ENCODE measurements at places on chromosomes 2 and 18.

DNA sequence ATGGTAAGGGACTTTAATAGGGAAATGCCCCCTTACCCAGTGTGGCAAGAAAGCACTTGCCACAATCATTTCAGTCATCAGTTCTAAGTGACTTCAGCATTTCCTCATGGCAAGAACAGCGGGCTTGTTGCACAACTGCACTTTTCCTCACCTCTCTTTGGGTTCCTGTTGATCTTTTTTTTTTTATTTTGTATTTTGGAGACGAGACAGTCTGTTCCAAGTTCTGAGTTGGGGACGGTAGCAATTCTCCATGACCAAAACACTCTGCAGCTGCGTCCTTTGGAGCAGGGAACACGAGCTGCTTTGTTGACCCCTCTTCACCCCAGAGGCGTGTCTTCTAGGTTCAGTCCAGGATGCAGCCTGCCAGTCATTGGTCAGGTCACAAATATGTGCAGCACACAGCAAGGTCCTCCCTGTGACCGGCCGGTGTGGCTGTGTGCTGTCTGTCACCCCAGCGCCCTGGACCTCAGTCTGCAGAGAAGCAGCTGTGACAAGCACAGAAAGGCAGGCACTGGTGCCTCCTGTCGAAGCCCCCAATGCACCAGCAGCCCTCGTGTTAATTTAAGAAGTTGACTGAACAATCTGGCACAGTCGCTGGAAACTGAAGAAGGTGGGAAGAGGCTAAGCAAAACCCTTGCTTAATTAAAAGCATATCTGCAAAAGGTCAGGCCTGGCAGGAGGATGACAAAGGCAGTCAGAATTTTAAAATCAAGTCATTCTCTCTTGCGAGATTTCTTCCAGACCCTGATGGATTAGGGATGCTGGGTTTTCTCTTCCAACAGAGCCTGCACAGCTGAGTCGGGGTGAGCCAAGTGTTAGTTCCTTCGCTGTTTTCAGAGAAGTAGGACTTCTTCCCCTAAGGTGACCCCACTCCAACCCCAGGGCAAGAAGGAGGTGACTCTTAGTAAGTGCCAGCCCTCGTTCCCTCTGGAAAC is 96.7 kb upstream of the COPS8 start:
- no peak for DNase-seq

DNA sequence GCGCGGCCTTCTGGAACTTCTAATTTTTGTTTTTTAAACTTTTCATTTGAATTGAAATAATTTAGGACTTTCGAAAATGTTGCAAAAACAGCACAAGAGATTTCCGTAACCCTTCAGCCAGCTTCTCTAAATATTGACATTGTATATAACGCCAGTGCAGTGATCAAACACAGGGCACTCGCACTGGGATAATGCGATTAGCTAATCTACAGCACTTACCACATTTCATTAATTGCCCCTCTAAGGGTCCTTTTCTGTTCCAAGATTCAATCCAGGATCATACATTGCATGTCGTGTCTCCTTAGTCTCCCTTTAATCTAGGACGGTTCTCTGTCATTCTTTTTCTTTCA is 343 bp upstream of the CD302 start:
- no peak for DNase-seq

DNA sequence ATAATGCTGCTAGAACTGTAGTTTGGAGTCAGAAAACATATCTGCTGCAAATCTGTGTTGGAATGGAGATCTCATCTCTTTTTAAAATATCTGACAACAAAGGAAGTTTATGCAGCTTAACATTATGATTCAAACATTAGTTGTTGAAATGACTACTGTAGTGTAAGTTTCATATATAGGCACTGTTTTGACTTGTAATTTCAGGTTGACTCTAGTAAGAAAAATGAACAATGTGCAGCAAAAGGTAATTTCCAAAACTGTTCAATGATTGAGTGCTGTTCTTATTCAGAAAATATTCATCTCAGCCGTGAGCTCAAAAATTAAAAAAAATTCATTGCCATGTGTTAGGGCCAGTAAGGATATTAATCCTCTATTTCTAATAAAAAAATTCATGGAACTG is 48.5 kb downstream of the CCDC138 start:
- DNase-seq, result no peak

DNA sequence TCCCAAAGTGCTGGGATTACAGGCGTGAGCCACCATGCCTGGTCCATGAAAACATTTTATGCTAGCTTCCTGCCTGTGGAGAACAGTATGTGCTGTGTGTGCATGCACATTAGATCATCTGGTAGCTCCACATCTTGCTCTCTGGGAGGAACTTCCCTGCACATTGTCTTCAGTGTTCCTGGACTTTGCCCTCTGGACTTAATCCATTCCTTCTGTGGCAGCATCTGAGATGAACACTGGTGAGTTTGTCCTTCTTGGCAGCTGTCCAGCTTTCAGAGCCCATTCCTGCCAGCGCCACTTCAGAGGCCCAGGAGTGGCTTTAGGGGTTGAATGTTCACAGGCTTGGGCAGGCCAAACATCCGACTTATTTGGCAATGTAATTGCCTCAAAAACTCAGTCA is 65.2 kb downstream of the POU3F3 start:
- no peak for DNase-seq

GRCh38 chr2:189016311-189016861 is 42.2 kb downstream of the COL3A1 start:
- no peak for DNase-seq

GRCh38 chr18:57083485-57083884 is 63.4 kb upstream of the BOD1L2 start:
- DNase-seq, result no peak

GRCh38 chr2:20755132-20755800 is 67.6 kb downstream of the LDAH start:
- DNase-seq, result no peak

GRCh38 chr18:58618822-58619595 is 9.9 kb downstream of the ALPK2 start:
- no peak for DNase-seq

DNA sequence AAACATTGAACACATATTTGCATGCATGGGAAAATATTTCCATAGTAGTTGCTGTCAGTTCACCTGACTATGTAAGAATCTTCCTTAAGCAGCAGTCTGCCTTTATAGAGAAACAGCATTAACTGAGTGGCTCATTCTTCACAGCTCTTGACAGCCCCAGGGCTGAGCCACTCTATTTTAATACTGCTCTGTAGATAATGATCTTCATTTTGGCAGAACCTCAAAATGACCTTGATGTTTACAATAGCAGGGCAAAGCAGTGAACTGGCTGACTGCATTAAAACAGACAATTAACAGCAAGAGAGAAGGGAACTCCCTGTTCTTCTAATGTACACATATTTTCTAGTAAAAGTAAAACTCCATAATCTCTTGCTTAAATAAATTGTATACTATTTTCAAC is 580.6 kb upstream of the SOX11 start:
- no peak for DNase-seq

Data from T-helper 17 cell (primary cell).